Stimulated activated CD8-positive, alpha-beta memory T cell treated with anti-CD3 and anti-CD28 coated beads, Interleukin-7, amount 100 ng/mL, for 24 hours (primary cell): ENCODE measurements at places on chromosomes 7 and 10.

DNA sequence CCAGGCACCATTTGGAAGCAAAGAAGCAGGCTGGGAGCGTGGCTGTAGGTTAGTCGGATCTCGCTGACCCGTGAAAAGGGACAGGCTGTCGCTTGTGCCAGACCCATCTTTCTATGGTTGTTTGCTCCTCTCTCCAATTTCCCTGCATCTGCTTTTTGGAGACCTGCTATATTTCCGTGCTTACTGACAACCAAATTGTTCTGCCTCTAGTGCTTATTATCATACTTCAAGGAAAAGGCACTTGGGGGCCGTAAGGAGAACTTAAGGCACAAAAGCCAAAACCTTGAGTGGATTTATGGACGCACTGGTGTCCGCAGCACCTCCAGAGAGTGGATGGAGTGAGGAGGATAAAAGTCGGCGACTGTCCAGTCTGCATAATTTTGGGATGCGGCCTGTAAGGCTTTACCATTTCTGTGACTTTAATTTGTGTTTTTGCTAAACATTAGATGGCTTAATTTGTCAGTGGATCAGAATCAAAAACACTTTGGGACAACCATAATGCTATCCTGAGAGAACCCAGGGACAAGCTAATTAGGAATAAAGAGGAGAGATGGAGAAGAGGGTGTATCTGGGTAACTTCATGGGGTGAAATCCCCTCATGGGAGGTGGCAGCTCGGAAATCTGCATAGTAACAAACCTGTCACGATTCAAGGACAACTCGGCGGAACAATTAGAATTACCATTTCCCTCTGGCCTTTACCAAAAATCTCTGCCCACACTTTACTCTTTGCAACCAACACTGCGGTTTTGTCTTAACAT, 206.7 kb downstream of the HDAC9 start:
- no peak for DNase-seq

DNA sequence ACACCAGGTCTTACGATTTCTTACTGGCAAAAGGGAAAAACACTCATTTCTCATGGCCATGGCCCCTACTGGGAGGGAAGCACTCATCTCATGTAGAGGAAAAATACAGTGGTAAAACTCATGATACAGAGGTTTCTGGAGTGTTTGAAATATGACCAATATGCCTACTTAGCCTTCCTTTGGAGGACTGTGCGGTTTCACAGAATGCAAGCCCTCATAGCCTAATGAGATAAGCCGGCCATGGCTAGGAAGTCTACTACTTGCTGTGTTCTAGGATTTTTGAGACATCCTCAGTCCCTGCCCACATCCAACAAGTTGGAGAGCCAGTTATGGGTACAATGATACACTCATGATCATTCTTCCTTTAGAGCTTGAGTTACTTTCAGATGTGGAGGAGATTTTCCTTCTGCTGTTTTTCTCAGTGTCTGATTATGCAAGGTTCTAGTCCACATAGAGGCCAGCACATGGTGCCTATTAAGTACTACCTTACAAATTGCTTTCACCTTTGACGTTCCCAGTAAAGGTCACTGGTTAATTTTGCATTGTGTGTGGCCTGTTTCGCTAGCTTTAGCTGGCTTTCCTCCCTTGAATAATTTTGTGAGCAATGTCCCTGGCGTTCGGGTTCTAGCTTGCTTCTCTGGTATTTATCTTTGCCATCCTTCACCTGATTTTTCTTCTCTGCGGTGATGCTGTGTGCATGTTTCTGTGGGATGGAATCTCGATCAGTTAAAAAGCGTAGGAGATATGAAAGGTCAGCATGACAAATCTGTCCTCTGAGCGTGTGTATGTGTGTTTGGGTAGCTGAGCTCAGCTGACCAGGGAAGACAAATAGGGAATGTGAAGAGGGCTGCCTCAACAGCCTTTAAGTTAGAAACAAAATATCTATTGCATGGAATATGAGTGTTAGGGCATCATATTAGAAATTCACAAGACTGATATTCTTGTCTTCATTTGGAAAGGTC, 295.4 kb downstream of the LRMDA start:
- DNase-seq = no peak

DNA sequence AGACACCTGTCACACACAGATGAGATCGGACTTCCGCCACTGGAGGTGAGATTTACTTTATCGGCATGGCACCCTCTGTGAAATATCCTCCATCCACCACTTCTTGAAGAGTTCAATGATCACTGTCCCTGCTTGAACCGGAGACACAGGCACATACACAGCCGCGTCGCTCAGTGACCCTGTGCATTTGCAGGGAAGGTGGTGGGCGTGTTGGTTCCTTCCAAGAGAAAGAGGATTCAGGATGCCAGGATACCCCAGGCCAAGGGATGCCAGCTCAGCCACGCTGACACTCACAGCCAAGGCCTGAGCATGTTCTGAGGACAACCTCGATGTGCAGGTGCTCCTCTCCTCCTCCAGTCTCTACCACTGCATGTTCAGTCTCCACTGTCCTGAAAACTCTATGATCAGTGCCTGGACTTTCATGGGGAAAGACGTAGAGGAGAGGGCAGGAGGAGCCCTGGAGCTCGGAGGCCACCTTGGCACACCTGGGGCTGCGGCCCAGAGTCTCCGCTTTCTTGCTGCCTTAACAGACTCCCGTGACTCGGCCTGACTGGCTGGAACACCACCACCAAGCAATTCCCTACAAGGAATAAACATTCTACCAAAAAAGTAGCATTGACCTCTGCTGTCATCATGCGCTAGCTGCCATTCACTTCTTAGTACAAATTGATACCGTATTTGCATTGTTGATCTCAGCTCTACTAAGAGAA, 115.2 kb downstream of the TCERG1L start:
- DNase-seq = no peak

- peak; percentile 52 for DNase-seq
Measured at GRCh38 chr10:50739618-50740292, at the start of gene ASAH2B. ASAH2B (plus strand) TSS chr10:50739936; CDS start chr10:50745131, 5,195 bp downstream.

DNA sequence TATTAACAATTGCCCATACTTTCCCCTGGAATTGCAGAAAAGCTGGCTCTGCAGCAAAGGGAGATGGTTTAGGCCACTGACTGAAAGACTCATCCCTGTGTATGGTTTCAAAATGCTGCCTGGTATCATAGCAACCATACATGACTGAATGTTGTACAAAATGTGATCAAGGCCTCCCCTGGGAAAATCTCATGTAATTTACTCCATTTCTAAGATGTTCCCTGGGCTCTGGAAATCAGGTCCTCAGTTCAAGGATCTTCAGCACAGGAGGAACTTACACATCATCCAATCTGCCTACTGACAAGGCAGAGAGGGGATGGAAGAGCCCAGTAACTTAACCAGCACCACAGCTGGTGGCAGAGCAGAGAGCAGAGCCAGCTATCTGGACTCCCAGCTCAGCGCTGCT, 111.8 kb downstream of the JAZF1 start:
- no peak for DNase-seq

DNA sequence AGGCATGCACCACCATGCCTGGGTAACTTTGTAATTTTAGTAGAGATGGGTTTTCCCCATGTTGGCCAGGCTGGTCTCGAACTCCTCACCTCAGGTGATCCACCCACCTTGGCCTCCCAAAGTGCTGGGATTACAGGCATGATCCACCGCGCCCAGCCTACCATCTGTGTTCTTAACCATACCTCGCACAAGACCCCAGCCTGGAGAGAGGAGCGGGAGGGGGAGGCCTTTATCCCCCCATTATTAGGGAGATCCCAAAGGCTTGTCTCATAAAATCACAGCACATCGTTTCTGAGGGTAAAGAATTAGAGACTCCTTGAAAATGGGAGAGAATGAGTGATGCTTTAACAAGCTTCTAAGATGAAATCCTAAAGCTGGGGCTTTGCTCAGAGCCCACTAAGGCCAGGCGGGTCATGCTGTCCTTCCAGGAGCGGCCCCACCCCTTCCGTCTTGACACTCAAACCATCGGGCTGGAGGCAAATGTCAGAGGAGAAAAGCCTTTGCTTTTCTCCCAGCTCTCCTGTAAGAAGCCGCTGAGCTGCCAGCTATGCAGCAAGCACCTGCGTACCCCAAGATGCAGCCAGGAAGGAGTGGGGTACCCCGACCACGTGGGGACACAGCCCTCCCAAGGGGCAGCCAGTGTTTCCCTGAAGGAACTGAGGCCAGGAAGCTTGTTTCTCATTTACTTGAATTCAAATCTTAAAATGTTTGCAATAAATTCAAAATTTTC, 339.7 kb downstream of the PTPRN2 start:
- DNase-seq = no peak

GRCh38 chr7:150716368-150716767, at the start of gene GIMAP1:
GIMAP1 (plus strand) TSS chr7:150716613; CDS start chr7:150719048, 2,435 bp downstream.
- DNase-seq = no peak

DNA sequence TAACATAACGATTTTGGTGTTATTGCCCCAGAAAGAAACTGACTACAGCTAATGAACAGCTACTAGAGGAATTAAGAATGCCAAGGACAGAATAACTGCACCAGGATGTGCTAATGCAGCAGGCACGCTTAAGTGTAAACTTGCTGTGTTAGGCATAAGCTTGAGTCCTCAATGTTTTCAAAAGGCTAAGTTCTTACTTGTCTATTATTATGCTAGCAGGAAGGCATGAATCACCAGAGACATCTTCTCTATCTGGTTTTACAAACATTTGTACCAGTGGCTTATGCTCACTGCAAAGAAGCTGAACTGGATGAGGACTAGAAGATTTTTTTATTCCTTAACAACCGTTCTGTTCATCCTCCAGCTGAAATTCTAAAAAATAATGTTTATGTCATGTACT, 1035.3 kb downstream of the NRG3 start:
- no peak for DNase-seq

DNA sequence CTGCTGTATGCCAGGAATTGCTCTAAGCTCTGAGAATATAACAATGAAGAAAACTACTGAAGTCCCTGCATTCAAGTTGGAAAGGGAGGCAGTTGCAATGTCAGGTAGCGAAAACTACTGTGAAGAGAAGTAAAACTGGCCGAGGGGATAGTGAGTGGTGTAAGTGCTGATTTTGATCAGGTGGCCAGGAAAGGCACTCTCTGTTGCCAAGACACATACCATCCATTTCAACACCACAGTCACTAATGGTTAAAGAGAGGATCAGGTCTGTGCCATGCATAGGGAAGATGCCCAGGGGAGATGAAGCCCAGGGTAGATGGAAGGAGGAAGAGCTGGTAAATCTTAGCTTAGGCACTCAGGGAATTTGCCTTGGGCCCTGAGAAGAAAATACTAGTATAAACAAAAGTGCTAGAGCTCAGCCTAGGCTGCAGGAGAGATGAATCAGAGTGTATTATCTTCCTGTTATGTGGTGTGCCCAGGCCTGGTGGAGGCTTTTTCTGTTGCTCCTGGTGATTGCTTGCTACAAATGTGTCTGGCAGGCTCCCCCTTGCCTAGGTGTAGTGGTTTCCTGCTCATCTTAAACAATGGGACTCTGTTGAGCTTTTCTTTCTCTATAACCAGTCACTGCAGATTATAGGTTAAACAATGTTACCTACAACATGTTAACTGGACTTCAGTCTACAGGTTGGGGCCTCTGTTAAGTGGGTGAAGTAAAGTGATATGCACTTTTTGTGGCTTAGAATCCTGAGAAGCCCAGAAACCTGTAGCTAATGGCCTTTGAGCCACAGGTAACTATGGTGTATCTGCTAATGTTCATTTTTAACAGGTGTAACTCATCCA, 125.5 kb downstream of the LRRC4 start:
- no peak for DNase-seq

- no peak for DNase-seq
Measured at GRCh38 chr10:70879207-70879606, 9.2 kb downstream of the PCBD1 start.

DNA sequence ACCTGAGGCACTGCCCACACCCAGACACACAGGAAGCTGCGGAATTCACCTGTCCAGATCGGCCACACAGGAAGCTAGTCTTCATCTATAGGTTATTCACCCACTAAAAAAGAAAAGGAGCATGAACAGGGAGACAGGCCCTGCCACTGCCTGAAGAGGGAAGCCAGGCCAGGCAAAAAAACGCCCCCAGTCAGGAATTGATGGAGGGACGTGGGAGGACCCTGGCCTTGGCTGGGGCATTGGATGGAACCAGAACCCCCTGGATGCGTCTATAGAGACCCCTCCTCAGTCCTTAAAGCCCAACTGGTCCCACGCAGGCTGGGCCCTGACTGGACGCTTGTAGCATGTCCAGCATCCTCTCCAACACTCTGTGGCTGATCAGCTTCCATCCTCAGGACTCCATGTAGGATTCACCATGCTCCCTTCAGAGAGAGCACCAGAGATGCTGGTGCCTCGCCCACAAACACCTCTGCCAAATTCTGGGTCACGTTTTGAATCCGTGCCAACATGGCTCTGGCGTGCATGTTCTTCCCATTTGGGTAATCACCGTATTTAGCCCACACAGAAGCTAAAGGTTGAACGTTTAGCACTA, 259.3 kb upstream of the TCERG1L start:
- DNase-seq = no peak

- DNase-seq = no peak
Measured at GRCh38 chr10:69807696-69808095, 6.0 kb downstream of the COL13A1 start.

GRCh38 chr10:27914888-27915287, 84.0 kb downstream of the ODAD2 start:
- no peak for DNase-seq

DNA sequence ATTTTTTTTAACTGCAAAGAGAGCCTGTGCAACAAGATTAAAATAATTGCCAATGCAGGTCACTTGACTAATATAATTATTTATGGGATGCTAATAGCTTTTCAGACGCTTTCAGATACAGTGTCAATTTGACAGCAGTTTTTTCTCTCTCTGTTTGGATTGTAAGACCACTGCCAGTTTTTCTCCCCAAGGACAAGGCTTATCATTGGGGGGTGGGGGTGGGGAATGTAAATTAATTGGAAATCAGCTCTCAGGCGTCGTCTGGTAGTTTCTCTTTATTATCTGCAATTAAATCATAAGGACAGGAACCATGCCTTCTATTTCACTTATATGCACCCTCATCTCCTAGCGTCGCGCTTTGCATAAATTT, 559 bp upstream of the LRGUK start:
- DNase-seq = no peak

GRCh38 chr10:33365301-33365700, 30.8 kb upstream of the NRP1 start:
- DNase-seq = no peak

GRCh38 chr10:29765330-29765729, 130.6 kb upstream of the SVIL start:
- DNase-seq = no peak

DNA sequence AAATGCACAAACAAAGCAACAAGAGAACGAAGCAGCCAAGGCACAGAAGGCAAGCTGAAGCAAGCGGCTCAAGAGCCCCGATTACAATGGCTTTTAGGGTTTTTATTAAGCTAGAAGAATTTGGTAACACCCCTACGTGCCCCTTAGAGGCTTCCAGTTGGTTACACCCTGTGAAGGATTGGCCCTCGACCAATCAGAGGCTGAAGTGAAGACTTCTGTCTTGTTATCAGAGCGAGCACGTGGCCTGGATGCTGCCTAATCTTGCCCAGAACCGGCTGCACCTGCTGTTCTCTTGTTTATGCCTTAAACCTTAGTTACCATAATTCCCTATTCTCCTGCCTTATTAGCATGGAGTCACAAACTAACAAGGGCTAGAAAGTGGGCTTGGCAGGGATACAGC, 21.4 kb downstream of the KCNK18 start:
- DNase-seq = no peak
